ENCODE measurements at places on chromosomes 12 and 14.
A peak's percentile ranks its signal among the peaks of the same experiment; 100 is the strongest.

- DNase-seq, result no peak
Observed at GRCh38 chr14:82190742-82191141, 657.1 kb upstream of the SEL1L start.

DNA sequence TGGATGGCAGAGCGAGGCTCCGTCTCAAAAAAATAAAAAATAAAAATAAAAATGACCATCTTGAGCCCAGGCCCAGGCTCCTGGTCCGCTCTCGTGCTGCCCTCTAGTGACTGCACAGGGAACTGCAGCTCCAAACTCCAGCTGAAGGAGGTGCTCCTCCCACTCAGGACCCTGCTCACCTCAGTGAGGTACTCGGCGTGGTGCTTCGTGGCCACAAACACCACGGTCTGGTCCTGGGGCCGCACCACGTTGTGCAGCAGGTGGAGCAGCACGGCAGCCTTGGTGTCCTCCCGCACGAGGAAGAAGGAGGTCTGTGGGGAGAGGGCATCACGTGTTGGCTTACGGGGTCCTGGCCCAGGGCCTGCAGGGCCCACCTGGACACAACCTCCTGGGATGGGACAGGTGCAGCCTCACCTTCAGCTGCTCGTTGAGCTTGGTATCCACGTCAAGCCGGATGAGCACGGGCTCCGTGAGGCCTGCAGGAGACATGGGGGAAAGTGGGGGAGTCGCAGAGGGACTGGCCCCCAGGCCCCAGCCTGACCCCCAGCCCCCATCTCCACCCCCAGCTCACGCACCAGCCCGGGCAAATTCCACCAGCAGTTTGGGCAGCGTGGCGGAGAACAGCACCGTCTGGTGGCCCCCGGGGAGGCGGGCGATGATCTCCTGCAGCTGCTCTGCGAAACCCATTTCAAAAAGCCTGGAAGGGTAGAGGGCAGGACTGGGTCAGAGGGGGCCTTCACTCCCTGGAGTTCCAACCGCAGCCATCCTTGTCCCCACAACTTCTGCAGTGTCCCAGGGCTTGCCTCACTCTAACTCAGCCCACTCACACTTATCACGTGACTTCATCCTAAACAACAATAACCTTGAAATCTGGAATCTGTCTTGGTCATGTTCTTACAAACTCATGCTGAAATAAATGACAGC lies 10.6 kb downstream of the DDX54 start:
- DNase-seq, result peak; percentile 81

DNA sequence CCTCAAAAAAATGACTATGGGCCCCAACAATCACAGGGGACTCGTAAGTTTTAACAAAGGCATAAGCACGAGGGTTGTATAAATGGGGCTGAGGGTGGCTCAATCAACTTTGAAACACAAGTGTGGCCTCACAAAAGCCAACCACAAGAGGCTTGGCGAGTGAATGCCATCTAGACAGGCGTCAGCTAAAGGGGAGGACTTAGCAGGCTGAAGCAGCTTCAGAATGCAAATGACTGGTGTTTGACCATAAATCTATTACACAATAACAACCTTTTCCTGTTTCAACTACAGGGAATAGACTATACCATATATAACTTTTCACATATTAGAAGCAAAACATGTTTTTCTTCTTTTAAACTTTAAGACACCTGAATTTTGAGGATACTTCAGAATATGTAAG lies 777.9 kb downstream of the FSCB start:
- no peak for DNase-seq

DNA sequence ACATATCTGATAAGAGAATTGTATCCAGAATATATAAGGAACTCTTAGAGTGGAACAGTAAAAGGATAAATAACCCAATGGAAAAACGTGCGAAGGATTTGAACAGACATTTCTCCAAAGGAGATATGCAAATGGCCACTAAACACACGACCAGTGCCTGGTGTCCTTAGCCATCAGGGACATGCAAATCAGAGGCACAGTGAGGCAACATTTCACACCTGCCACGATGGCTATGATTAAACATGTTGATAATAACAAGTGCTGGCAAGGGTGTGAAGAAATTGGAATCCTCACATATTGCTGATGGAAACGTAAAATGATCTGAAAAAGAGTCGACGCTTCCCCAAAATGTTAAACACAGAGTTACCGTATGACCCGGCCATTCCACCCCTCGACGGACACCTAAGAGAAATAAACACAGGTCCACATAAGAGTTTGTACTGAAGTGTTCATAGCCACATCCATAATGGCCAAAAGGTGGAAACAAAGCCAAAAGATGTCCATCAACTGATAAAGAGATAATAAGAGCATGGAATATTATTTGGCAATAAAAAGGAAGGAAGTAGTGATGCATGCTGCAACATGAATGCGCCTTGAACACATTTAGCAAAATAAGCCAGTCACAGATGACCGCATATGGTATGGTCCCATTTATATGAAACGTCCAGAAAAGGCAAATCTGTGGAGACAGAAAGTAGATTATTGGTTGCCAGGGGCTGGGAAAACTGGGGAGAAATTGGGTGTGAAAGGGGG lies 6.3 kb upstream of the TMEM121 start:
- DNase-seq, result no peak

- peak; percentile 80 for DNase-seq
Observed at GRCh38 chr12:48852734-48853688, 1.0 kb upstream of the DDX23 start.

DNA sequence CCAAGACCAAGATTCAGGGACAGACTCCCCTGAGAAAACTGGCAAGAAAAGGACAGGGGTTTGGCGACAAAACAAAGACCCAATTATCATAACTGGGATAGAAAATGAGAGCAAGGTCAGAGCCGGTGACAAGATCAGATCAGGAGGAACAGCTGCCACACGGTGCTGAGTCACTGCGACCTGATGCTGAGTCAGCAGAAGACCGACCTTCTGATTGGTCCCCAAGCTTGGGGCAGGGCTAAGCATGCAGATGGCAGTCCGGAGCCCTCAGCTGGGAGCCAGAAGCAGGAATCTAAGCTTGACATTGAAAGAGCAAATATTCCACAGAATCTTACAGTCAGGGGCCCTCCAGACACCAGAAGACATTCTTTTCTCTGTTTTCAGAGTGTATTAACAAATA lies 19.1 kb upstream of the ARMH4 start:
- peak; percentile 52 for DNase-seq

DNA sequence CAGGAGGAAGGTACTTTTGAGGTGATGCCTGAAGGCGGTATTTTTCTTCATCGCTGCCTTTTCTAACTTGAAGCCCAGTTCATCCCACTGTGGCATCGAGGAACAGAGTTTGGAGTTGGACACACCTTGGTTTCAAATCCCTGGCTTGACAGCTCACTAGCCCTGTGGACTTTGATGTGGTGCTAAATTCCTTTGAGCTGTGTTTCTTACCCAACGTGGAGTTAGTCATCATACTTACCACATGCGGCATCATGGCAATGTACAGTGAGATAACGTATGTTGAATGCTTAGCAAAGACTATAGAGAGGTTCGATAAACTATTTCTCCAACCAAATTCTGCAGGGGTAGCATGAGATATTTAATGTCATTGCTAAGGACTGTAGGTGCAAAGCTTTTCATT lies 3.4 kb downstream of the PLEKHG3 start:
- DNase-seq, result no peak

- no peak for DNase-seq
Observed at GRCh38 chr12:52848661-52849255, at the start of gene KRT78. TSS of gene KRT78 (minus strand) at chr12:52848994. CDS start at chr12:52848930, 64 bp downstream.

DNA sequence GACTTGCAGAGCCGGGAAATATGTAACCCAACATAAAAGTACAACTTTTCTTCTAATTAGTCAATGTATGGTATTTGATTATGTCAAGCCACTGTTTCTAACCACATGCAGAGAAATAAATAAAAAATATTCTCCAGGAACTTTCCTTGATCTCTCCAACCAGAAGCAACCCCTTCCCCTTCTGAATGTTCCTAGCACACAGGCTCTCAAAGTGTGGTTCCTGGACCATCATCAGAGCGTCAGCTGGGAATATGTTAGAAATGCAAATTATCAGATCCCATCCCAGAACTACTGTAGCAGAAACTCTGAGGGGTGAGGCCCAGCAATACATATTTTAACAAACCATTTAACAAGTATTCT lies 21.0 kb upstream of the ITPR2 start:
- DNase-seq, result no peak

- DNase-seq, result no peak
Observed at GRCh38 chr14:106823552-106823951, 1297.2 kb downstream of the TMEM121 start.

- DNase-seq, result no peak
Observed at GRCh38 chr14:77151245-77151644, 9.7 kb upstream of the ZDHHC22 start.

DNA sequence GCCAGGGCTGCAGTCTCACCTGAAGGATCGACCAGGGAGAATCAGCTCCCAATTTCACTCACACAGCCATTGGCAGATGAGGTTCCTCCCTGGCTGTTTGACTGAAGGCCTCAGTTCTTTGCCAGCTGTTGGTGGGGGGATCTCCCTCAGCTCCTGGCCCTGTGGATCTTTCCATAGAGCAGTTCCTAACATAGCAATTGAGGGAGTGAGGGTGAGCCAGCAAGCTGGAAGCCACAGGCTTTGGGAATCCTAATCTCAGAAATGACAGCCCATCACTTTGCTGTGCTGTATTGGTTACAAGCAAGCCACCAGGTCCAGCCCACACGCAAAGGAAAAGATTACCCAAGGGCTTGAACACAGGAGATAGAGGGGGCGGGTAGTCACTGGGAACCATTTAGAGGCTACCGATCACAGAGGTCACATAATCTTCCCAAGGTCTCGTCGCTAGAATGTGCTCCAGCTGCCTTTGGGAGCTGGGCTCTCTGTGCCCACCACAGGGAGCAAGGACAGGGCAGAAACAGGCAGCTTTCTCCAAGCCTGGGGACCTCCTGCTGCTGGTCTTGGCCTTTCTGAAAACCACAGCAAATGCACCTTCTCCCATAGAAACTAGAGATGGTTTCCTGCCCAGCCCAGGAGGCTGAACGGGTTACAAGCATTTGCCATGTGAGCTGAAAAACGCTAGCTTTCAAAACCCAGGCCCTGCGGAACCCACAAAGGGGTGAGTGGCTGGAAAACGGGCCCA lies 4.6 kb upstream of the OTUB2 start:
- DNase-seq, result no peak

GRCh38 chr12:43277651-43278540 lies 274.1 kb downstream of the ADAMTS20 start:
- no peak for DNase-seq

GRCh38 chr14:89067293-89067972 lies 243.0 kb downstream of the TTC8 start:
- DNase-seq, result no peak

DNA sequence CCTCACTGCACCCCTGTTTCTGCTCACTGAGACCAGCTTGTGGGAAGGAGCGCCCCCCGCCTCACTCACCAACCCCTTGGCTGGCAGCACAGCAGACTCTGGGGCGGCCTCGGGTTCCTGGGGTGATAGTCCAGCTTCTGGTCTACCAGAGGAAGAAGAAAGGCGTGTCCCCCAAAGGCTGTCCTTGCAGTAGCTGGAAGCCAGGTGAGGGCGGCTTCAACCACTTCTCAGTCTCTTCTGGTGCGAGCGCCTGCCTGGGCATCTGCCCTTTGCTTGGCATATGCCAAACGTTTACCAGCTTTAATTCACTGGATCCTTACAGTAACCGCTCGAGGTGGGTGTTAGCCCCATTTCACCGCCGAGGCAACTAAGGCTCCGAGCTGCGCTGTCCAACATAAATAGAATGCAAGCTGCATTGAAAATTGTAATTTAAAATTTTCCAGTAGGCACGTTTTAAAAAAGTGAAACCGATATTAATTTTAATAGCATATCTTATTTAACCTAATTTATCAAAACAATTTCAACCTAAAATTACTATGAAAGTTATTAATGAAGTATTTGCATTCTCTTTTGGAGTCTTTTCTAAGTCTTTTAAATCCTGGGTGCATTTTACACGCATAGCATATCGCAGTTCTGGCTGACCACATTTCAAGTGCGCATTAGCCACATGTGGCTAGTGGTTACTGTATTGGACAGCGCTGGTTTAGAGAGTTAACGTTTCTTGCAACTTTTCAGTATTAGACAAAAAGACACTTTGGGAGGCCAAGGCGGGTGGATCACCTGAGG lies 872 bp downstream of the FAM177A1 start:
- no peak for DNase-seq

GRCh38 chr12:112130441-112130998 lies 5.2 kb downstream of the TRAFD1 start:
- no peak for DNase-seq

DNA sequence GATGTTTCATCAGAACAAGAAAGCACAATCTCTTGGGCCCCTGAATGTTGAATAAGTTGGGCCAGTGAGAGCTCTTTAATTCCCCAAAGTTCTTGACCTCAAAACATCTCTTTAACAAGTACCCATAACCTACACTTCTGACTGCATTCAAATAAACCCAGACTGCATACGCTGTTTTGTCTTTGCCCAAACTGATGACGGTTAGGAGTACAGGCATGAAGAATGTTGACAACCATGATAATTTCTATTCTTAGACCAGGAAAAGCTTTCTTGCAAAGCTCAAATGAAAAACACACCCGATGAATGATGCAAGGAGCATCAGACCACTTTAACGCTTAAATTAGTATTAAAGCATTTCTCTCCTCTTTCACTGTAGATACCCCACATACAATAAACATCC lies 11.7 kb upstream of the RAB3IP start:
- DNase-seq, result no peak

Measured in stimulated activated CD4-positive, alpha-beta T cell treated with anti-CD3 and anti-CD28 coated beads, Interleukin-4, amount 100 ng/mL, for 1 hour (primary cell).